ENCODE measurements at places on chromosomes 4 and X. TPM values are rescaled to one million over a fixed set of nuclear protein-coding genes. Genes with fewer than 3 reads are reported as not detected.

DNA sequence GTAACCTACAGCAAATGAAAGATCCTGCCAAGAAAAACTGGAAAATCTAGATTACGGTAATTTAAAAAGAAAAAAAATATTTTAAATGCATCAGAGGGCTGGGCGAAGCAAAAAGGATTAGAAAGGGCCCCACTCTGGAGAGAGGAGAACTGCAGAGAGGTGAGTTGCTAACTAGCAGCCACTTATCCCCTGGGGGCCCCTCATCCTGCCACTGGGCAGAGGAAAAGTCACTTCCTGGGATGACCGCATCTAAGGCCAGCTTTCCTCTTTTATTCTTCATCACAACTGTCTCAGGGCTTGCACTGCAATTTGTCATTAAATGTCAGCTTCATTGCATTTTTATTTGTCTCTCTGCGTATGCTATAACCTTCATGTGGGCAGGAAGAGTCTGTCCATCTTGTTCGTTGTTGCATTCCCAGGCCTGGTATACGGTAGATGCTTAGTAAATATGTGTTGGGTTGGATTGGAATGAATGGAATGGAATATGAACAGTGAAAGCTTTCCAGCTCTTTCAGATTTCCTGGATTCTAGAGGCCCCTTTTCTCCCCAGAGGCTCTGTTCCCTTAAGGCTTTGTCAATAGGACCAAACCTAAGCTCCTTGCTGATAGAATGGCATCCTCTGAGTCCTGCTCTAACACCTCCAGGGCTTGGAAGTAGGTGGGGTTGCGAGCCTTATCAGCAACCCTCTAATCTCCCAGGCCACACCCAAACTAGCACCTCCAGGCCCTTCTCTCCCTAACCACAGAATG, 58.9 kb downstream of the TLR10 start:
- no peak for DNase-seq

- no peak for DNase-seq
Observed at GRCh38 chr4:26860922-26861433, 337 bp downstream of the STIM2 start.

GRCh38 chr4:17033768-17034181, 135.3 kb upstream of the LDB2 start:
- DNase-seq = peak; percentile 56

- peak; percentile 98 for DNase-seq
Observed at GRCh38 chr4:89754531-89754930, 82.4 kb downstream of the SNCA start.

GRCh38 chr4:140654495-140654814, 85.7 kb upstream of the UCP1 start:
- no peak for DNase-seq

GRCh38 chr4:109052821-109053220, 249.6 kb downstream of the COL25A1 start:
- no peak for DNase-seq

DNA sequence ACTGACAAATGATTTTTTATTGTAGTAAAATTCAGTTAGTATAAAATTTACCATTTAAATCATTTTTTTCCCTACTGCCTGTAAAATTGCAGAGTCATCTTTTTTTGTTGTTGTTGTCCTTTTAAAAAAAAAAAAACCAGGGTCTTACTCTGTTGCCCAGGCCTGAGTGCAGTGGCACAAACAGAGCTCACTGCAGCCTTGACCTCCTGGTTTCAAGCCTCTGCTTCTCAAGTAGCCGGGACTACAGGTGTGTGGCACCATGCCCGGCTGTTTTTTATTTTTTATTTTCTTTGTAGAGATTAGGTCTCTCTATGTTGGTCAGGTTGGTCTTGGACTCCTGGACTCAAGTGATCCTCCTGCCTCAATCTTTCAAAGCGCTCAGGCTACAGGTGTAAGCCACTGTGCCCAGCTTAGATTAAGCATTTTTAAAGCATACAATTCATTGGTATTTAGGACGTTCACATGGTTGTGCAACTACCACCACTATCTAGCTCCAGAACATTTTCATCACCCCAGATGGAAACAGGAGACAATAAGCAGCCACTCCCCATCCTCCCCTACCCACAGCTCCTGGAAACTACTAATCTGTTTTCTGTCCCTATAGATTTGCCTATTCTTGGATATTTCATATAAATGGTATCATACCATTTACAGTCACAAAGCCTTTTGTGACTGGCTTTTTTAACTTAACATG, 59.7 kb upstream of the PGRMC2 start:
- no peak for DNase-seq

DNA sequence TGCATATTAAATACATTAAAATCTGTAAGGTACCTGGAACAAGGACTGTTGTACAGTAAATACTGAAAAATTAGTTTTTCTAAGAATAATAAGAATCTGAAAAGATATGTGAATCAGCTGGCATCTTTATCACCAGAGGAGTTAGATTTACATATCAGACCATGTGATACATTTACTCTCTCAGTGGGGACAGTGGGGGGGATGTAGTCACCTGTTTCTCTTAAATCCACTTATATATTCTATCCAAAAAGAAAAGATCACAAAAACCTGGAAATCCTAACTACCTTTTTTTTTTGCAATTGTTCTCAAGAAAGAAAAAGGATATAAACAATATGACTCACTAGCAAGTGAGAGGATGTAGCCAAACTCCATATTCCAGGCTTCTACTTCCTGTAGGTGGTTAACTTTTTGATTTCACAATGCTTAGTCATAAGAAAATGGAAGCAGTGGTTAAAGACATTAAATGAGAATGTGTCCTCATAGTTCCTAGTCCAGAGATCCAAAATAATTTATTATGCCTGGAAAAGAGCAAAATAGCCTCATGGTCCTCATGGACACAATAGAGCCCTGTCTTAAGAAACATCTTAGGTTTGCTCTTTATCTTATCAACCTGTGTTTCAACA, 22.5 kb upstream of the MYOZ2 start:
- peak; percentile 99 for DNase-seq

GRCh38 chr4:119261986-119262385, 49.5 kb downstream of the USP53 start:
- no peak for DNase-seq

- DNase-seq = no peak
Observed at GRCh38 chr4:165628572-165628971, 244.5 kb upstream of the TLL1 start.

DNA sequence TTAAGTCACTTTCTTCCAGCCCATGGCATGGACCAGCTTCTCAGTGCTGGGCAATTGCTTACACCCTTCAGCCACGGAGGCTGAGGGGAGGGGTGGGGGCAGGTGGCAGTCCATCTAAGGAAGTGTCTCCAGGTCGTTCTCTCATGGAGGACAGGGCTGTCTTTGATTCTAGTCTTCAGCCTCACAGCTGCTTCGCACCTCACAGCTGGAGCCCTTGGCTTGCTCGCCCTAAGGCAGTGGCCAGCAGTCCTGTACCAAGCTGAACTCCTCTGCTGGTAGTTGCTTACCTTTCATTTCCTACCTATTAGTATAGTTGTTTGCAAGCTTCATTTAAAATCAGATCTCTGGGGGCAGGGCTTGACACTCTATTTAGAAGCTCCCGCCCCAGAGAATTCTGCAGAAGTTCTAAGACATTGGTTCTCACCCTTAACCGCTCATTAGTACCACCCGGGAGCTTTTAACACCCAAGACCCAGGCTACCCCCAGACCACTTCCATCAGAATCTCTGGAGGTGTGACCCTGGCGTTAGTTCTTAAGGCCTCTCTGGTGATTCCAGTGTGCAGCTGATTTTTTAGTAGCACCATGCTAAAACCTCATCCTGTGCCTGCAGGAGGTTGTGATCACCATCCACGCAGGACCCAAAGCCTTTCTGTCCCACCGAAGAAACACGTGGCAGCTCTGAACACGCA, 386.8 kb downstream of the UNC5C start:
- DNase-seq = no peak

SRPK3 gene
- 0.17 TPM for total RNA-seq

TBC1D14 gene
- 50.7 TPM for total RNA-seq

FGFR3 gene
- total RNA-seq = 1.4 TPM

C4orf36 gene
- 2.1 TPM for total RNA-seq

TKTL1 gene
- total RNA-seq = not detected

Measured in renal cortical epithelial cell (primary cell).